ENCODE measurements at places on chromosomes 2 and 18.

DNA sequence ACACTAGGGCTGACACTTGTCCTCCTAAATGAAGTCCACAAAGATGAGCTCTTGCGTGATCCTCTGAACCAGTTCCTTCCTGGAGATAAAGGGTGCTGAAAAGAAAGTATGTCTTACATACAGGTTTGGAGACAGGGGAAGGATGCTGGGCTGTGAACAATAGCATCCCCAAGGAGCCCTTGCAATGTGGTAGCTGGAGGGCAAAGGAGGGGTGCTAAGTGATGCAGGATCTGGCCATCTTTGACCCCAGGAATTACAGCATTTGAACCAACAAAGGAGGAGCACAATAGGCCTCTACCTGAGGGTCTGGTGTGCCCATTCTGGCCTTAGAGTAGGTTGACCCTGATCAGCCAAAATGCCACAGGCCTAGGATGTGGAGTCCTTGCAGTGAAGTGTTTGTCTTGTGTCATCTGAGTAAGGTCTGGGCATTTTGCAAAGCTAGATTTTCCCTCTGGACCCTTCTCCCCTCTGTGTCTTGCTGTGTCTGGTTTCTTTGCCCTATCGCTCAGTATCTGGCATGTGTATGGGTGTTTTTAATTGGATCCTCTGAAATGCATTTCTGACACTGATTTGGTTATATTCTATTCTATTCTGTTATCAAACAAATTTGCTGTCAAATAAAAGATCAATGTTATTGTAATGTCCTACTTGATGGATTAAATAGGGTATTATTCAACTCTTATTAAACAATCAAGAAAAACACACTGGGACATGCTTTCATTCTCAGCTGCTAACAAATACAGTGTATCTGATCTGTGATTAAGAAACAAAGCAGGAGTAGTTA lies 364.8 kb upstream of the MEIS1 start:
- DNase-seq, result no peak

GRCh38 chr2:26279886-26280285 lies 35.1 kb downstream of the HADHB start:
- DNase-seq, result no peak

GRCh38 chr2:182543741-182544525 lies 117.1 kb upstream of the PDE1A start:
- no peak for DNase-seq

GRCh38 chr18:25141399-25141798 lies 210.6 kb downstream of the ZNF521 start:
- DNase-seq, result no peak

DNA sequence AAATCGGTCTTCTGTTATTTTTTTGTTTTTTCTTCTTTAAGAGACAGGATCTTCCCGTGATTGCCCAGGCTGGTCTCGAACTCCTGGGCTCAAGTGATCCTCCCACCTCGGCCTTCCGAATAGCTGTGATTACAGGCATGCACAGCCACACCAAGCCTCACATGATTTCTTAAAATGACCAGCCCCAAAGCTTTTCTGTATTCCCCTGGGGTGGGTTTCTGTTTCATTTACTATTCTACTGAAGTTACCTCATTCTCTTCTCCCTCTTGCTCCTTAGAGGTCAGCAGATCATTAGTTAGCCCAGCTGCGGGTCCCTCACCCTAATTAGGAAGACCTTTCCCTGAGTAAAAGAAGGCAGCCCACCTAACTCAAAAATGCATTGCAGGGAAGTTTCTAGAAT lies 27.6 kb downstream of the SLC1A4 start:
- no peak for DNase-seq

- DNase-seq, result no peak
These were observed at the start of gene GALR1 for GRCh38 chr18:77249569-77250500. TSS of gene GALR1 (plus strand) at chr18:77249848. CDS start at chr18:77250549, 701 bp downstream.
